ENCODE measurements at places on chromosomes 5 and 9.

- DNase-seq: no peak
These were observed 33.4 kb downstream of the MVB12B start for GRCh38 chr9:126360073-126360472.

GRCh38 chr5:31863991-31864411, 225.1 kb downstream of the PDZD2 start:
- DNase-seq: no peak

DNA sequence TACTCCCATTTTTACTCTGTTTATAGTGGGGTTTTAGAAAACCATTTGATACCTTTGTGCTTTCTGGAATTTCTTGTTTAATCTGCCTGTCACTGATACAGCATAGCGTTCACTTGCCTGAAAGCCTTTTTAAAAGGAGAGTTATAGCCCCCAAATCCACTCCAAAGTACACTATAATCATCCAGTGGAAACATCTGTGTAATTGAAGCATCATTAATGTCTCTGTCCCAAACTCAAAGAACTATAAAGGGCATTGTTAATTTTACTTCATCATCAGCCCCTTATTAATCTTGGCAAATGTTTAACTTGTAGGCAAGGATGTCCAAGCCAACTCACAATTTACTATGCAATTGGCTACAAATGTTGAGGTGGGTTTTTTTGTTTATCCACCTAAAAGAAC, 64.3 kb downstream of the TMEM252 start:
- DNase-seq: no peak

GRCh38 chr9:137435381-137435891, 5.7 kb downstream of the ENTPD8 start:
- peak; percentile 43 for DNase-seq

- DNase-seq: no peak
These were observed 432 bp downstream of the HSPA9 start for GRCh38 chr5:138574744-138575193.

DNA sequence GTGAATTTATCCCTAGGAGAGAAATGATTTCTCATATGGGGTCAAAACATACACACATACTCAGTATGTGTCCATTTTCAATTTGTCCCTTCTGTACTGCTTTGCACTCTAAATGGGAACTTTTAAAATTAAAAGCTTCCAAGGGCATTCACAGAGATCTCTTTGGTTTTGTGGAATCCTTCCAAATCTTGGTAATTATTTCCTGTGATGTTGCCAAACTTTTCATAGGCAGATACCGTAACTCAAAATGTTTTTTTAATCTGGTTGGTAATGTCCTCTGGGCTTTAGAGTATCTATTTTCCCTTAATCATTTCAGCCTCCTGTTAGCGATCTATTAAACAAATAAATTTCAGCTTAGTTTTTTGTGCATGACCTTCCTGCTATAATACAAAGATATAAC, 282.4 kb downstream of the ARHGEF28 start:
- no peak for DNase-seq

DNA sequence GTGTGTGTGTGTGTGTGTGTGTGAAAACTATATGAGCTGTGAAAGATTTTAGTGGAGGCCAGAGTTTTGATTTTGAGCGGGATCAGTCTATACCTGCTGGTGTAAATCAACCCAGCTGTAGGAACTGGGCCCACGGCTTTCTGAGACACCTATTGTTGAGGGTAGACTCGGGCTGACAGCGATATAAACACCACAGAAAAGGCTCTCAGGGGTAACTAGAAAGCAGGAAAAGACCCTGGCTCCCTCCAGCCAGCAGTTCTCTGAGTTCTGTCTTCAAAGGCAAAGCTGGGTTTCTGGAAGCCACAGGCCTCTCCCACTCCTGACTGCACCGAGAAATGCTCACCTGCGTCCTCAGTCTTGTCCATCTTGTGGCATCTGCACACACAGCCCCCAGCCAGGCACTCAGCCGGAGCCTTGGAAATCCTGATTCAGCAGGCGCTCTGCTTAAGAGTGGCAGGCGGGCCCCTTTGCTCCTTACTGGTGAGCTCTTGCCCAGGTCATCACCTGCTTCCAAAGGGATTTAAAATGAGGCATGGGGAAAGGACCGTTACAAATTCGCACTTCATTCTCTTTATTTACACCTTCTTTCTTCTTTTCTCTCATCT, 223.3 kb downstream of the NDUFS4 start:
- no peak for DNase-seq

DNA sequence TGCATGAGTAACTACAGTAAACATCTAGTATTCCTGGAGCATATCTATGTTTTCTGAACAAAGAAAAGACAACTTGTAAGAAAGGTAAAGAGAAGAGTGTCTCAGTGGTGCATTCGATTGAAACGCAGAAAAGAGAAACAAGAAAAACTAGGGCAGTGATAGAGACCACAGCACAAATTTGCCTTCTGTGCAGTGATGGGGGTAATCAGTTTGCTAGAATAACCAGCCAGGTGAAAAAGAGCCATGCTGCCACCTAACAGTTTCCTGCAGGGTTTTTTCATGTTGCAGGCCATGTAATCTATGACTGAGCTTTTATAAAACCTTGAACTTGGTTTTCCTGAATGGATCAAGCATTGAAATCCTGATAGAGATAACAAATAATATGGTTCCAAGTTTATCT, 198.4 kb upstream of the MEF2C start:
- no peak for DNase-seq

- DNase-seq: no peak
These were observed 542.1 kb upstream of the ARRDC3 start for GRCh38 chr5:91925249-91925648.

GRCh38 chr9:137281345-137282116, 4.0 kb downstream of the TOR4A start:
- DNase-seq: no peak

DNA sequence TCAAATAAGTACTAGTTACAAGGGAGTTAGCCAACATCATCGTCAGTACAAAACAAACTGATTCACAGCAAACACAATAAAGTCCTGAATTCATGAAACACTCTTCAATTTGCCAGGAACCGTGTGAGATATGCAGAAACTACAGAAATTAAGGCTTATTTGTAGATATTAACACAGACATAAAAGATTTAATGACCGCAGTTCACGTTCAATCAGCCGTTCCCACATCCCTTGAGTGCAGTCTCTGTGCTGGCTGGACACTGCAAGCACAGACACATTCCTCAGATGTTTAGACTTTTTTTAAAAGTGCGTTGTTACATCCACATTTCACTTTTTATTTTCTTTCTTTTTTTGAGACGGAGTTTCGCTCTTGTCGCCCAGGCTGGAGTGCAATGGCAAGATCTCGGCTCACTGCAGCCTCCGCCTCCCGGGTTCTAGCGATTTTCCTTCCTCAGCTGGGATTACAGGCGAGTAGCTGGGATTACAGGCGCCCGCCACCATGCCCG, 566 bp upstream of the CEP78 start:
- no peak for DNase-seq

GRCh38 chr5:76213858-76214257, 130.7 kb downstream of the SV2C start:
- DNase-seq: no peak
